ENCODE measurements at places on chromosomes 1 and 21. TPM values are rescaled to one million over a fixed set of nuclear protein-coding genes. Genes with fewer than 3 reads are reported as not detected.

- no peak overlapping the region for H3K27ac ChIP-seq
- no peaks in the 10 kb centered on the region for H3K27me3 ChIP-seq
Measured at GRCh38 chr1:114091711-114092110, 62.0 kb downstream of the SYT6 start.

DNA sequence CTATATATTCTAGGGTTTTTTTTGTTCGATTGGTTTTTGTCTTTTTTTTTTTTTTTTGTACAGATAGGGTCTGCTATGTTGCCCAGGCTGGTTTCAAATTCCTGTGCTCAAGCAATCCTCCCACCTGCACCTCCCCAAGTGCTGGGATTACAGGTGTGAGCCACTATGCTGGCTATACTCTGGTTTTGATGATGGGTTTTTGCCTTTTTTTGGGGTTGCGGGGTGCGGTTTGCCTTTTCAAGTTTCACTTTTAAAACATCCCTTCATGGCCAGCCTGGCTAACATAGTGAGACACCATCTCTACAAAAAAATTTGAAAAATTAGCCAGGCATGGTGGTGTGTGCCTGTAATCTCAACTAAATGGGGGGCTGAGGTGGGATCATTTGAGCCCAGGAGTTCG lies 10.0 kb downstream of the KDM5B start:
- H3K36me3 ChIP-seq, result peaks cover 8% of the 10 kb centered on the region
- H3K27me3 ChIP-seq, result no peaks in the 10 kb centered on the region
- peaks cover 42% of the 10 kb centered on the region for H3K4me1 ChIP-seq
- no peak for DNase-seq
- no peak overlapping the region for H3K27ac ChIP-seq

- peaks cover 9% of the 10 kb centered on the region for H3K36me3 ChIP-seq
- no peaks in the 10 kb centered on the region for H3K27me3 ChIP-seq
- H3K4me1 ChIP-seq, result peaks cover 23% of the 10 kb centered on the region
- H3K27ac ChIP-seq, result peak overlapping the region; percentile 56
Measured at GRCh38 chr1:222897527-222898190, 82.8 kb downstream of the DISP1 start.

DNA sequence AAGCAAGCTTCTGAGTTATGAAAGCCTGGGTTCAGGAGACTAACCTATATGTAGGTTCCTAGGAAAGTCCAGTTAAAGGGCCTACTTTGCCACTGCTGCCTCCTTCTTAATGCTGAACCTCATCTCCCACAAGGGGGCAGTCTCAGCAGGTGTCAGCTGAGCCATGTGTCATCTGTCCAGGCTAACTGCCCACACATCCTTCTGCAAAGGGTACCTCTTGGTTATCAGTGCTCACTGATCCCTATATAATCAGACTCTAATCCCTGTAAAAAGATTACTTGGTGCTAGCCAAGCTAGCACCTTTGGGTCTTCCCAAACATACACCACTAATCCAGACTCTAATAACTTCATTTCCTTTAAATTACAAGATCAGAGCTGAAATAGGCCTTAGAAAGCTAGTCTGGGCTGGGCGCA lies 9.0 kb downstream of the PRDX1 start:
- no peak overlapping the region for H3K4me3 ChIP-seq
- peaks cover 14% of the 10 kb centered on the region for H3K4me1 ChIP-seq
- H3K36me3 ChIP-seq, result peaks cover 51% of the 10 kb centered on the region

GRCh38 chr1:240582953-240583352 lies 29.0 kb downstream of the GREM2 start:
- H3K27me3 ChIP-seq, result no peaks in the 10 kb centered on the region
- no peak for DNase-seq
- no peak overlapping the region for H3K27ac ChIP-seq
- H3K36me3 ChIP-seq, result no peaks in the 10 kb centered on the region
- H3K4me3 ChIP-seq, result no peak overlapping the region
- no peaks in the 10 kb centered on the region for H3K4me1 ChIP-seq

DNA sequence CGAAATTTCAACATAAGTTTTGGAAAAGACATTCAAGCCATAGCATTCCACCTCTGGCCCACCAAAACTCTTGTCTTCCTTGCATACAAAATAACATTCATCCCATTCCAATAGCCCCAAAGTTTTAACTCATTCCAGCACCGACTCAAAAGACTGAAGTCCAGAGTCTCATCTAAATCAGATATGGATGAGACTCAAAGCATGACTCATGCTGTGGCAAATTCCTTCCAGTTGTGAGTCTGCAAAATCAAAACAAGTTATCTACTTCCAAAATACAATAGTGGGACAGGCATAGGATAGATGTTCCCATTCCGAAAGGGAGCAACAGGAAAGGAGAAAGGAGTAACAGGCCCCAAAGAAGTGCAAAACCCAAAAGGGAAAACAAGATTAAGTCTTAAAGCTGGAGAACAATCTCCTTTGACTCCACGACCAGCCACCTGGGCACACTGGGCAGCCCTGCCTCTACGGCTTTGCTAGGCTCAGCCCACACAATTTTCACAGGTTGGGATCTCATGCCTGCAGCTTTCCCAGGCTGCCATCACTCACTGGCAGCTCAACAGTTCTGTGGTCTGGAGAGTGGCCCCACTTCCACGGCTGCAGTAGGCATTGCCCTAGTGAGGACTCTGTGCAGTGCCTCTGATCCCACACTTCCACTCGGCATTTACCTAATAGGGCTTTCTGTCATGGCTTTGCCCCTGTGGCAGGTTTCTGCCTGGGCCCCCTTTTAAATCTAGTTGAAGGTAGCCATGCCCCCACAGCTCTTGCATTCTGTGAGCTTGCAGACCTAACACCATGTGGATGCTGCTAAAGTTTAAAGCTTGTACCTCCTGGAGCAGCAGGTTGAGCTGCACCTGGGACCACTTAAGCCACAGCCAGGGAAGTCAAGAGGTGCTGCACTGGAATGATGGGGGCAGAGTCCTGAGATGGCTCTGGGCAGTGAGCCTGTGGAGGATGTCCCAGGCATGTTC lies 51.0 kb downstream of the RUNX3 start:
- no peak overlapping the region for H3K27ac ChIP-seq
- H3K4me3 ChIP-seq, result no peak overlapping the region
- no peaks in the 10 kb centered on the region for H3K27me3 ChIP-seq
- H3K4me1 ChIP-seq, result no peaks in the 10 kb centered on the region

- H3K36me3 ChIP-seq, result no peaks in the 10 kb centered on the region
- no peak for DNase-seq
- no peak overlapping the region for H3K4me3 ChIP-seq
- no peak overlapping the region for H3K27ac ChIP-seq
- H3K4me1 ChIP-seq, result peaks cover 6% of the 10 kb centered on the region
Measured at GRCh38 chr1:186864296-186864695, 35.5 kb downstream of the PLA2G4A start.

DNA sequence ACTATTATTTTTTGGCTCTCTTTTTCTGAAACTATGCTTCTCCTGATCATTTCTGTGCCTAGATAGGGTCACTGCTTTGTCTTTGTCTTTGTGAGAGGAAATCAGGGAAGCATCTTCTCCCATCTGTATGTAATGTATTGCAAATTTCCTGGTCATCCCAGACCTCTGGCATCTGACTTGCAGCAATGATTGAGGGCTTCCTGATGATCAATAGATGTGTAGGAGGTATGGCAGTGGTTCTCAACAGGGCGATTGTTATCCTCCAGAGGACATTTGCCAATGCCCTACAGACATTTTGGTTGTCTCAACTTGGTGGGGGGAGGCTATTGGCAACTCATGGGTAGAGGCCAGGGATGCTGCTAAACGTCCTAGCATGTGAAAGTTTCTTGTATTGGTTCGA lies 64.7 kb downstream of the RGL1 start:
- no peak overlapping the region for H3K4me3 ChIP-seq
- peaks cover 19% of the 10 kb centered on the region for H3K4me1 ChIP-seq
- no peaks in the 10 kb centered on the region for H3K27me3 ChIP-seq
- H3K36me3 ChIP-seq, result no peaks in the 10 kb centered on the region
- no peak for DNase-seq

- H3K4me1 ChIP-seq, result peaks cover 8% of the 10 kb centered on the region
- H3K36me3 ChIP-seq, result no peaks in the 10 kb centered on the region
- peak overlapping the region; percentile 77 for H3K4me3 ChIP-seq
- H3K27me3 ChIP-seq, result peaks cover 53% of the 10 kb centered on the region
- DNase-seq, result peak; percentile 48
Measured at GRCh38 chr1:202860744-202861419, 28.1 kb downstream of the RABIF start.

DNA sequence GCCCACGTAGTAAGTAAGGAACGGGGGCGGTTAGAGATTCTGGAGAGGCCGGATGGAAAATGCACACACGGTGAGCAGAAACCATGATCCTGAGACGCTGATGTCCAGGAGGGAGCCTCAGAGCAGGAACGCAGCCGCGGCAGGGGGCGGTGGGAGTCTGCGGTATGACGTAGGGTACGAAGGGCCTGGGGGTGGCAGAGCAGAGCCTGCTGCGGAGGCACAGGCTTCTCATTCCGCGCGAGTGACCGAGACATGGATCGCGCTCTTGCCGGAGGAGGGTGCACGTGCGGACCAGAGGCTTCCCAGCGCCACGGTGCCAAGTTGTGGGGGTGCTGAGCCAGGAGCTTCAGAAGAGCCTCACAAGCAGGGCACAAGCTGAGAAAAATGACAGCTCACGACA lies 176.2 kb downstream of the KIF26B start:
- H3K36me3 ChIP-seq, result no peaks in the 10 kb centered on the region
- no peaks in the 10 kb centered on the region for H3K4me1 ChIP-seq
- no peak overlapping the region for H3K4me3 ChIP-seq
- DNase-seq, result no peak

DNA sequence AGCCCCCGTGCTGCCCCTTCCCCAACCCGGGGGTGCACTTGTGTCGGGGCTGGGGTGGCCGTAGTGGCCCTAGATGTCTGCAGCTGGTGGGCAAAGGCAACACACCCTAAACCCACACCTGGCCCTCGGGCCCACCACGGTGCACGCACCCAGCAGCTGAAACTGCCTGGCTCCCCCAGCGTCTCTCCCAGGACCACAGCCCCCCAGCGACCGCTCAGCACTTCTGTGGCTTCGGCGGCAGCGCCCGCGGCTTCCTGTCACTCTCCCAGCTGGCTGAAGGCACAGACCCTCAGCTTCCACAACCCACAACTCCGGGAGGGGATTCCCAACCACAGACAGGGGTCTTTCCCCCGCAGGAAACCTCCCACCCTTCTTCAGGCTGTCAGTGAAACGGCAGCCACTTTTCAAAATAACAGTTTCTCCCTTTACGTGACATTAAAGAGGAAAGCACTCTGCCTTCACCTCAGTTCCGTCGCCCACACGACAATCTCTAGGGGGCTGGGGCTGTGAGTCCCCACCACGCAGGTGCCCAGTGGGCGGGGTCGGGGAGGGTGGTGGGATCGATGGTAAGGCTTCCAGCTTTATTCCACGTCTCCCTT lies 40.7 kb upstream of the COL6A2 start:
- peaks cover 12% of the 10 kb centered on the region for H3K4me1 ChIP-seq
- peaks cover 20% of the 10 kb centered on the region for H3K27me3 ChIP-seq
- no peak overlapping the region for H3K4me3 ChIP-seq
- H3K36me3 ChIP-seq, result no peaks in the 10 kb centered on the region
- no peak overlapping the region for H3K27ac ChIP-seq

The RNU1-4 gene
- total RNA-seq, result 1,341 TPM

The TEX38 gene
- total RNA-seq, result not detected

The AVPR1B gene
- total RNA-seq, result not detected

The BRDT gene
- not detected for total RNA-seq

Measured in activated naive CD4-positive, alpha-beta T cell treated with anti-CD3 and anti-CD28 coated beads for 36 hours (primary cell).